ENCODE measurements at places on chromosomes 13 and 19.

DNA sequence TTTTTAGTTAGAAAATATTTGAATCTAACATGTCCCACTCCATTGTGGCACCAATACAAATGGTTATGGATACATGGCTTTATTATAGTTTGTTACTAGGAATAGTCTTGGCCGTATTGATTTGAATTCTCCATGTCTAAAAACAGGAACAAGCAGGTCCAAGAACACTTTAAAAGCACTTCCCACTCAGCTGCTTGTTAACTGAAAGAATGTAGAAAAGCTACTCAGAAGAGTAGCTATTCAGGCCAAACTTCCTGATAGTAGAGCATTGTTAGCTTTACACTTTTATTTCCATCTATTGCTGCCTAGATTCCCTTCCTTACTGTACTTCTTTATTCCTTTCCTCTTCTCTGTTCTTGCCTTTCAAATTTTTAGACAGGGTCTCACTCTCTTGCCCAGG is 6.9 kb downstream of the PIBF1 start:
- no peak for DNase-seq

DNA sequence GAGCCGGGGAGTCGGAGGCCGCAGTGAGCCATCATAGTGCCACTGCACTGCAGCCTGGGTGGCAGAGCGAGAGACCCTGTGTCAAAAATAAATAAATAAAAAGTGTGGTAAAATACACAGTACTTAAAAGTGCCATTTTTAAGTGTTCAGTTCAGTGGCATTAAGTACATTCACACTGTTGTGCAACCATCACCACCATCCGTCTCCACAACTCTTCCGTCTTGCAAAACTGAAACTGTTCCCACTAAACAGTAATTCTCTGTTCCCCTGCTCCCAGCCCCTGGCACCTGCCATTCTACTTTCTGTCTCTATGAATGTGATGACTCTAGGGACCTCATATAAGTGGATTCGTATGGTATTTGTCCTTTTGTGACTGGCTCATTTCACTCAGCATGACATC is 13.3 kb downstream of the SLC25A42 start:
- no peak for DNase-seq

DNA sequence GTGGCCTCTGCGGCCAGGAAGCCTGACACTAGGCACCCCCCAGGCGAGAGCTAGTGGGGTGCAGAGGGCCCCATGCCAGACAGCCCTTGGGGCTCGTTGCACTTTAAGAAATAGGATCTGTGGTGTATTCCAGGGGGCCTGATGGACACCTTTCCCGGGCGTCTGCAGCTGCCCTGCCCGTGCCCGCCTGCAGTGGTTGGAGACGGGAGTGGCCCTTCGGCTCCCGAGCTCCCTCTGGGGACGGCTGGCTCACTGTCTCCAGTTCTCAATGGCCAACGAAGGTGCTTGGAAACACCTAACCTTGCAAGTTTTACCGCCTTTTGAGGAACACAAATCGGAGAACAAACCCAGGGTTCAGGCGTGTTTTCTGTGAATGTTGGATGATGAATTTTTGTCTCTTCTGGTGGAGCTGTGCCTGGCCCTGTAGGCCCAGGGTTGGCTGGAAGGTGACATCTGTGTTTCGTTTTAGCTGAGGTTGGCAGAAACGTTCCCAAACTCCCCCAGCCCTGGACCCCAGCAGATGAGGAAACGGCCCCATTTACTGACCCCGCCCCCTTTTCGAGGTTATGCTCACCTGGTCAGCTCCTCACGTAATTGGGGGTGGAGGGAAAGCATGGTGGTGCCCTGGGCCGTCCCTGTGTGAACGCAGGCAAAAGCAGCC is 17.4 kb upstream of the NPAS1 start:
- no peak for DNase-seq

GRCh38 chr13:27341616-27342015 is 71.0 kb downstream of the RASL11A start:
- no peak for DNase-seq

- DNase-seq = no peak
These were observed 40.6 kb downstream of the PHF11 start for GRCh38 chr13:49536144-49536873.

GRCh38 chr13:44697058-44697457 is 120.9 kb upstream of the TSC22D1 start:
- no peak for DNase-seq

DNA sequence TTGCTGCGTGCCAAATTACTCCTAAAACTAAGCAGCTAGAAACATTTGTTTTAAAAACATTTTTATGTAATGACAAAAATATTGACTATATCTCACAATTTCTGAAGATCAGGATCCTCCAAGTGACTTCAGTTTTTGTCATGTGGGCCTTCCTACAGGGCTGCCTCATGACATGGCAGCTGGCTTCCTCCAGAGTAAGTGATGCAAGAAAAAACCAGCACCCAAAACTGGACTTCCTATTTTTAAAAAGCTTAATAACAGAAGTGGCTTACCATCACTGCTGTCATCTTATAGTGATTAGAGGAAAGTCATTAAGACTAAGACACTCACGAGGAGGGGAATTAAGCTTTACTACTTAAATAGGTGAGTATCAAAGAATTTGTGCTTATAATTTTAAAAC is 681.7 kb downstream of the PCDH17 start:
- DNase-seq = no peak

DNA sequence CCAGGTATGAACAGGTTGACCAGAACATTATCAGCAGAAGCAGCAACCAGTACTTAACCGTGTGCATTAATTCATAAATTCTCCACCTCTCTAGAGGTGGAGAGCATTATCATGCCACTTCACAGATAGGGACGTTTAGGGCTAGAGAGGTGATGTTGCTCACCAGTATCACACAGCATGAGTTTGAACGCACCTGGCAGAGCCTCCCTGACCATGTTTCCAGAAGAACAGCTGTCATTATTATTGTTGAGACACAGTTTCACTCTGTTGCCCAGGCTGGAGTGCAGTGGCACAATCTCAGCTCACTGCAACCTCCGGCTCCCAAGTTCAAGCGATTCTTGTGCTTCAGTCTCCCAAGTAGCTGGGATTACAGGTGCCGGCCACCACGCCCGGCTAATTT is 6.8 kb downstream of the KANK2 start:
- no peak for DNase-seq

GRCh38 chr13:99279637-99280036 is 21.5 kb upstream of the GPR18 start:
- no peak for DNase-seq

GRCh38 chr19:28148554-28148953 is 1064.4 kb downstream of the UQCRFS1 start:
- DNase-seq = no peak

DNA sequence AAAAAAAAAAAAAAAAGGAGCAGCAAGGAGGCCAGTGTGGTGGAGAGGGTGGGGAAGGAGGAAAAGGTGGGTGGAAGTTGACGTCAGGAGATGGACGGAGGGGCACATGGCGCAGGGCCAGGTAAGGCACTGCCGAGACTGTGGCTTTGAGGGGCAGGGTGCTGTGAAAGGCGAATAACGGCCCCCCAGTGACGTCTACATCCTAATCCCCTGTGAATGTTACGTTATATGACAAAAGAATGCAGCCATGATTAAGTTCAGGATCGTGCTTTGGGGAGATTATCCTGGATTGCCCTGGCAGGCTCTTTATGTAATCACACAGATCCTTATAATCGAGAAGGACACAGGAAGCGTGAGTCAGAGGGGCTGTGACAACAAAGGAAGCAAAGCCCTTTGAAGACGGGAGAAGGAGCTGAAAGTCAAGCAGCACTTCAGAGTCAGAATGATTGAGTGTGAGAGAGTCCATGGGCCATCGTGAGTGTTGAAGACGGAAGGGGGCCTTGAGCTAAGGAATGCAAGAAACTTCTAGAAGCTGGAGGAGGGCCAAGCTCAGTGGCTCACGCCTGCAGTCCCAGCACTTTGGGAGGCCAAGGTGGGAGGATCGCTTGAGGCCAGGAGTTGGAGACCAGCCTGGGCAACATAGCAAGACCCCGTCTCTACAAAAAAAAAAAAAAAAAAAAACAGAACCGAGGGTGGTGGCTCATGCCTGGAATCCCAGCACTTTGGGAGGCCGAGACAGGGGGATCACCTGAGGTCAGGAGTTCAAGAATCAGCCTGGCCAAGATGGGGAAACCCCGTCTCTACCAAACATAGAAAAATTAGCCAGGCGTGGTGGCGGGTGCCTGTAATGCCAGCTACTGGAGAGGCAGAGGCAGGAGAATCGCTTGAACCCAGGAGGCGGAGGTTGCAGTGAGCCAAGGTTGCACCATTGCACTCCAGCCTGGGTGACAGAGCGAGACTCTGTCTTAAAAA is 13.8 kb upstream of the CEACAM16 start:
- DNase-seq = no peak

DNA sequence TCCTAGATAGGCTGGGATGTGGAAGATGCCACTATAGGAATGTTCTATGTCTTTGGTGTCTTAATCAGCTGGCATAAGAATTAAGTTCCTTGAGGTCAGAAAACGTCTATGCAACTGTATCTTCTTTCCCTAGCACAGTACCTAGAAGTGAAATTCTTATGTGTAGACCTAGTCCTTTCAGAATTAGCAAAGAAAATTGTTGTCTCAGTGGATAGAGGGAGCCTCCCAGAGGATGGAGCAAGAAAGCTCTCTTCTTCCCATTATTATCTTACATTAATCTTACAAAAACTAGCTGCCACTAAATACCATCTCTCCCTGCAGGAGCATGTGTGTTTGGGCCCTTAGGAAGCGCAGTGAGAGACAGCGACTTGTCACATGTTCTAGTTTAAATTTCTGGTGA is 11.6 kb downstream of the CLDN10 start:
- DNase-seq = no peak

GRCh38 chr19:41755328-41755913 is at the start of gene CEACAM6:
Gene CEACAM6 (plus strand): TSS chr19:41755530. CDS start chr19:41755639, 109 bp downstream.
- DNase-seq = no peak

GRCh38 chr19:13613447-13613846 is 107.2 kb upstream of the CACNA1A start:
- no peak for DNase-seq

DNA sequence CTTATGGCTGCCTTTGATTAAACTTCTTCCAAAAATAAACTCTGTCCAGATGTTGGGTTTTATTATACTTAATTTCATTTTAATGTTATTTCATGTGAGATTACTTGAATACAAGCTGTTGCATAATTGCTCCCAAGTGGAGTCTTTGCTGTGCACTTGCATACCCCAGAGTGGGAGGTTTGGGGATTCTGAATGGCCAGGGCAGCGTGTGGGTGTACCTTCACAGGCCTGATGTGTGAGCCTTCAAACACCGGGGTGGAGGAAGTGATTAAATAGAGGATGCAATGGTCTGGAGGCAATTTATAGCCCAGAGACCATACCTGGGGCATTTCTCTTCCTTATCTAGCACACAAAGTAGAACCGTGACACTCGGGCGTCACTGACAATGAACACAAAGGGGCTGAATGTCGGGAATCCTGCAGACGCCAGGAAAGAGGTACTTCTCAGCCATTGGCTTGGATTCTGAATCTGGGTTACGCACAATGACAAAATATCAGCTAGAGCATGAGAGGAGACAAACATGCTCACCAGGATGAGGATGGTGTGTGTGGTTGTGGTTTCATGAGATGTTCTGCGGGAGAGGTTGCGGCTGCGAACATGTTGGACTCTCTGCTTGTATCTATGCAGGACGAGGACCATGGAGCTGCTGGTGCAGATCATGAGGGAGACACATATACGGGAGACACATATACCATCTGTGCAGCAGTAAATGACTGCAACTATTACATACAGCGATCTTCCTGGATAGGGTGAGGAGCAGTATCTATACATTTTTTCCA is 7.1 kb upstream of the LILRA5 start:
- no peak for DNase-seq

DNA sequence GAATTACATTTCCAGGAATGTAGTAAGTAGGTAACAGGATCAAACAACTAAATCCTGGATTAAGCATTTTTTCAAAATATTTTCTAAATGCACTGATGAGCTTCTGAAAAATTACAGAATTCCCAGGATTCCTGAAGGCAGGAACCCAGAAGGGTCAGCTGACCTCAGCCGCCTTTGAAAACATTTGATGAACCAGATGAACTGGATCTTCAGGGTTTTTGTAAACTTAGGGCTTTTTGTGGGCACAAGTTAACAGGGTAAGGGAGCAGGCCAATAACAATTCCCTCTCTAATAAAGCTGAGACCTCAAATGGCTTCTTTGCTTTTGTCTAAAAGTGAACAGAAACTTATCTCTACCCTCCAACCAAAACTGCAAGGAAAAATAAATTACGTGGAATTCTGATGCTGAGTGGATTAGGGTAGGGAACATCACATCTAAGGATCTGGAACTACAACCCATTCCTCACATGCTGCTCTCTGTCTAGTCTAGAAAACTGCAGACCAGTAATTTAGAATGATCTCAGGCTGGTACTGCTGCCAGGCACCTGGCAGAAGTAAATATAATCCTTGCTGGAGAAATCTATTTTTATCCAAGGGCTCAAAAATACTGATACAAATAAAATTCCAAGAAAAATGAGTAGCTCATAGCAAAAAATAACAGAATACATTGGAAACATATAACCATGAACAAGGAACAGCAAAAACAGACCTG is 48.2 kb upstream of the N4BP2L1 start:
- no peak for DNase-seq

GRCh38 chr13:45778882-45779281 is 72.7 kb downstream of the SIAH3 start:
- DNase-seq = no peak

DNA sequence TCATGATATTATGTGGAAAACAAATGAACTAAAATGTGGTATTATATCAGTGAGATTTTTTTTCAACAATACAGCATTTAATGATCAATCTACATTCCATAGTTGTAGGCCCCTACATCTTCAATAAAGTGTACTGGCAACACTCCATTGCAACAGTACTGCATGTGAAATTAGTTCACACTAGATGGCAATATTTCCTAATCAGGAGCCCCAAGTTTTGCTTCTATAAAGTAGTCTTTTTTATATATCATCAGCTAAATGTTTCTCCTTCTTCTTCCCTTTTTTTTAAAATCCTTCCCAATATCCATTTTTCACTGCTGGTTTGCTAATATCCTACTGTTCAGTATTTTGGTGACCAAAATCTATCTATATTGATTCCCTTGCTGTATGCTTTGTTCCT is 528.3 kb upstream of the ATXN8OS start:
- DNase-seq = no peak

DNA sequence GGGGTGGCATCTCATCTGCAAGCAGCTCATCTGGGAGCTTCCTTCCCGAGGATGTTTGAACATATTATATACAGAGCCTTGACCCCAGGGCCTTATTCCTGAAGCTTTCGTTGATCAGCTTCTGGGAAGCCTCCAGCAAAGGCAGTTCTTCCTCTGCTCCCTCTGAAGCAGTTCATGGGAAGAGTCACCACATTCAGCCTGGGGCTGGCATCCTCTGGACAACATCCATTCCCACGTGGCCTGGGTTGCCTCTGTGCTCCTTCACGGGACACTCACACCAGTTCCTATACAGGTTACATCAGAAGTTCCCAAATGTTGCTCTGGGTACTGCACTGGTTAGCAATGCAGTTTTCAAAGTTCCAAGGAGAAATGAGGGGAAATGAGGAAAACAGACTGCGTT is 29.6 kb downstream of the COL4A2 start:
- no peak for DNase-seq

GRCh38 chr13:50379584-50379983 is 364.3 kb downstream of the KCNRG start:
- no peak for DNase-seq
